ENCODE measurements at places on chromosomes 2 and 18.

GRCh38 chr2:83742117-83742782 lies 716.8 kb downstream of the SUCLG1 start:
- no peak for DNase-seq

GRCh38 chr18:26804519-26804918 lies 61.0 kb downstream of the AQP4 start:
- DNase-seq, result no peak

GRCh38 chr2:196182439-196183171 lies 11.2 kb upstream of the STK17B start:
- no peak for DNase-seq

- DNase-seq, result no peak
Observed at GRCh38 chr2:16566701-16567100, 98.9 kb downstream of the CYRIA start.

DNA sequence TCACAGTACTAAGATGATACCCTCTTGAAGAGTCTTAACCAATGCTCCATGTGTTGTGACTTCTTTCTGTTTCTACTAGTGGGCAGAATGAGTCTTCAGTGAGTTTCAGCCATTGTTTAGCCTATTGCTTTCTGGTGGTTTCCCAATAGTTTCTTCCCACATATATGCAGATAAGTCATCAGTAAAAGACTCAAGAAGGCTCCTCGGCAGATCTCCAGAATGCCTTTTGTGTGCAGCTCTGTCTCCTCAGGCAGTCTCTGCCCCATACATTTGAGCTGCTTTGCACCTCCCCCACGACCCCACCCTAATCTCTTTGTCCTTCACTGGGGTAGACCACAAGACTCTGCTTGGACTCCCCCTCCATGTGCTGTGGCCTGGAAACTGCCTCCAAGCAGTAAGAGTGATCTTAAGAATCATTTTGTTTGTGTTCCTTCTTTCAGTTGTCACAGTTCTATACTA lies 71.6 kb upstream of the CHRNA1 start:
- no peak for DNase-seq

GRCh38 chr18:74299746-74300145 lies 8.0 kb upstream of the CYB5A start:
- DNase-seq, result no peak

- DNase-seq, result no peak
Observed at GRCh38 chr18:40272630-40273231, 1682.3 kb upstream of the PIK3C3 start.

GRCh38 chr2:34234823-34235222 lies 635.7 kb upstream of the FAM98A start:
- DNase-seq, result no peak

- DNase-seq, result no peak
Observed at GRCh38 chr2:172131713-172132555, 29.2 kb upstream of the DLX2 start.

DNA sequence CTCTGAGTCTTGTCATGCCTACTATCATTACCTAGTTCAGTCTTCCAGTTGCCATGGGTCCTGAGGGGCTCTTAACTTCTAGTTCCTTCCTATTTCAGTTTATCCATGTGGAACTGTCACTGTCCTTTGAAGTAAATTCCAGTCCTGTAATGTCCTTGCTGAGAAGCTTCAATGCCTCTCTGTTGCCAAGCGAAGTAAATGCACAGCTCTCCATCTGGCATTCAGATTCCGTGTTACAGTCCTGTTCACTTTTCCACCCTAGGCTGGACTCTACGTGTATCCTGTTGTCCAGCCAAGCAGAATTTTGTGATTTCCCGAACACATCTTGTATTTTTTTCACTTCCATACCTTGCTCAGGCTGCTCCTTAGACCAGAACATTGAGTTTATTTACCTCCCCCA lies 245.3 kb downstream of the BABAM2 start:
- DNase-seq, result no peak

DNA sequence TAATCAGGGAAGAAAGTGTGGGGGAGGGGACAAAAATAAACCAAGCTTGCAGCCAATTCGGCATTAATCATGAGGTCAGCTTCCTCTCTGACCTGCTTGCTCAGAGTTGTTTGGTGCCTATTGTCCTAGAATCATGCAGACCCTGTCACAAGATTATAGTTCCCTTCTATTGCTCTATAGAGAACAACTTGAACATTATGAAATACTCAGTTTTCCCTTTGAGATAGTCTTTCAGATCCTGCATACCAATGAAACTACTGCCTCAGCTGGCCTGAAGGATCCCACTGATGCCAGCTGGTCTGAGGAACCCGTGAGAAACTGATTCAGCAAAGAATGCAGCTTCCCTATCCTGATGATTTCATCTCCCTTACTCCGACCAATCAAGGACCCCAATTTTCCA lies 955 bp upstream of the BBS5 start:
- DNase-seq, result no peak

DNA sequence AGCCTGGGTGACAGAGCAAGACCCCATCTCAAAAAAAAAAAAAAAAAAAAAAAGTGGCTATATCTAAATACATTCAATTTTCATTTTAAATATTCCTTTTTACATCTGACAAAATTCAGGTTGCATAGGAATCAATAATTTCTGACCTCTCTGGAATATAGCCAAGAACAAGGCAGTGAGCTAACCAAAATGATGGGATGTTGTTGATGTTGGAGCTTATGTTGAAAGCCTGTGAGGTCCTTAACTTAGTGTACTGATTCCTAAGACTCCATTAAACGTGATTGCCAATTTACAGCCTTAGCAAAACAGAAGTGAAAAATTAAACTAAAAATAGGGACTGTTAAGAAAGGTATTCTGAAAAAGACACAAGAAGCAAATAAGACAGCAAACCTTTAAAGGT lies 109.6 kb downstream of the MEP1B start:
- no peak for DNase-seq

GRCh38 chr18:55419132-55419946 lies 168.7 kb downstream of the TCF4 start:
- no peak for DNase-seq

DNA sequence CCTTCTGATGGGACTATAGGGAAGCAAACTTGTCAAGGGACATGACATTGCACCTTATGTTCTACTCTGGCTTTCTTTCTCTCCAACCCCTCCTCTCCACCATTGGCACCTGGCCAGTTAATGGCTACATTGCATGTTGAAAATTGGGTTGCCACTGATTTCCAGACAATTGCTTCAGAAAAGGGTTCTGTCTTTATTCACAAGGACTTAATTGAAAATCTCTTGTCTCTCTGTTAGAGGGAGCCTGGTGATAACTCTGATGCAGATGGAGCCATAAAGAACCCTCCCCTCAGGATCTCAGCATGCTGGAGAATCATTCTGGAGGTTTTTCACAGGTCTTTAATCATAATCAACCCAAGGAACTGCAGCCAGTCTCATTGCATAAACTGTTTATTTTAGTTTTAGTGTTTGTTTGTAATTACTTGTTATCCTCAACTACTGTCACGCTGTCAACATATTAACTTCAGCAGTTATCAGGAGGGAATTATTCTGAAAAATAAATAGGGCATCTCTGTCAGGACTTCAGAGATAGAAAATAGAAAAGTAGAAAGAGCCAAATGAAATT lies 316.8 kb downstream of the RIT2 start:
- DNase-seq, result no peak

DNA sequence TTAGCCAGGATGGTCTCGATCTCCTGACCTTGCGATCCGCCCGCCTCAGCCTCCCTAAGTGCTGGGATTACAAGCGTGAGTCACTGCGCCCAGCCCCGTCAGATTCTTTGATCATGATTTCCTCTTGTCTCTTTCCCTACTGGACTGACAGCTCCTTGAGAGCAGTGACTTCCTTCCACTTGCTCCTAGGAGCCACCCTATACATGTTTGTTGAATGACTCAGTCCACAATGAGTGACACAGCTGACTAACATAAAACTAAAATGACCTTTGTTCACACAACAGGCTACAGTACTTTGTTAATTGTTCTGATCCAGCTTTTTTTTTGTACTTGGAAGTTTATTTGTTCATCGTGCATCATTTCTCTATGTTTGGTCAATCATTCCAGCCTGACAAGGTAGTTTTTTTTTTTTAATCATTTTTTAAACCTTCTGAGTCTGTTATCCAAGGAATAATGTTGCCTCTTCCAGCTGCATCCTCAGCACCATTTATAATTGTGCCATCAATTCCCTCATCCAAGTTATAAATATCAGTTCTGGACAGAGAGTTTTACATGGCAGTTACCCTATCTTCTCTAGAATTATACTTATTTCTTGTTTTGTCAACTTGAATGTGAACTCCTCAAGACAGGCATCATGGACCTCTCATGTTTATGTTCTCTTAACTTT lies 42.9 kb upstream of the TUBA3E start:
- no peak for DNase-seq

DNA sequence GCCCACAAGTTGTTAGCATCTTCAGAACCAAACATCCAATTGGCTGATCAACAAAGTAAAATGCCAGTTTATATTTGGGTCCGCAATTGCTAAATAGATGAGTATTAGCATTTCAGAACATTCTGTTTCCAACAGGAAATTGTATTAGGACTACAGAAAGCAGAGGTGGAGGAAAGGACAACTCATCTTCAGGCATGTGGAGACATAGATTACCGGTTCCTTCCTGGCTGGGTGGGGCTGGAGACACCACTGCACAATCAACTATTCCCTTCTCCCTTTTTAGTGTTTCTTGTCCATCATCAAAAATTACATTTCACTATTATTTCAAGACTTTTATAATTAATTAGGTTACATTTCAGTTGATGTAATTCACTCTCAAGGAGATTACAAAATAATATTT lies 83.8 kb downstream of the ADAM23 start:
- no peak for DNase-seq

All from stimulated activated CD4-positive, alpha-beta T cell treated with anti-CD3 and anti-CD28 coated beads, Interleukin-1b, Interleukin-23, amount 100 ng/mL, for 4 hours (primary cell).